Astrocyte (in vitro differentiated cells and primary cell): ENCODE measurements at places on chromosomes 7 and 10. TPM values are rescaled to one million over a fixed set of nuclear protein-coding genes. Genes with fewer than 3 reads are reported as not detected.
A peak's percentile ranks its signal among the peaks of the same experiment; 100 is the strongest.

GRCh38 chr7:84256571-84256971, 62.0 kb upstream of the SEMA3A start:
- no peak overlapping the region for H3K27ac ChIP-seq
- no peaks in the 10 kb centered on the region for H3K27me3 ChIP-seq
- no peak overlapping the region for H3K4me3 ChIP-seq
- H3K4me1 ChIP-seq = peaks cover 7% of the 10 kb centered on the region
- no peaks in the 10 kb centered on the region for H3K36me3 ChIP-seq
- no peak for DNase-seq

DNA sequence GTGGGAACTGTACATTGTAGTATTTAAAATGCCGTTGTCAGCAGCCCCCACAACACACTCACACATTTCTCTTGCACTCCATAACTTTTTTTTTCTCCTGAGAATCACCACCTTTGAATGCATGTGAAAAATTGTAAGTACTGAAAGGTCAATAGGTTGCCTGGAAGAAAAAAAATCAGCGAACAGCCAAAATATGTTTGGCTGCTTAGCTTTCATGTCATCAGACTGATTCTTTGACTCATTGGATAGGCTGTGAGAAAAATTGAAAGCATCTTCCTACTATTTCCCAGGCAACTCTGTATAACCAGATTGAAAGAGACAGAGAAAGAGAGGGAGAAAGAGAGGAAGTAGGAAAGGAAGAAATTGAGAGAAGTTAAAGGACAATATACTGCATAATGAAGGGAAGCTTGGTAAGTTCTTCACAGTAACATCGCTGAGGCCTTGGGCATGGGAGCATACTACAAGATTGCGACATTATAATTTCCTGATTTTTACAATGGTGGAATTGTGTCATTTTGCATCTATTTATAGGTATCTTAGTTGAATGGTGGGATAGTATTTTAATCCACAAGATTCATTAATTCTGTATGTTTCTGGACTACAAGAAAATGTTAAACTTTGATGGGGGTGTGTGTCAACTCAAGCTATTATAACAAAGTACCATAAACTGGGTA, 249.3 kb upstream of the KCND2 start:
- peaks cover 6% of the 10 kb centered on the region for H3K4me1 ChIP-seq
- H3K27me3 ChIP-seq = no peaks in the 10 kb centered on the region
- peak; percentile 8 for DNase-seq
- H3K27ac ChIP-seq = no peak overlapping the region
- H3K36me3 ChIP-seq = no peaks in the 10 kb centered on the region
- no peak overlapping the region for H3K4me3 ChIP-seq

GRCh38 chr7:151249732-151250072, 1.2 kb upstream of the SMARCD3 start:
- H3K27ac ChIP-seq = peak overlapping the region; percentile 69
- peaks cover 58% of the 10 kb centered on the region for H3K4me1 ChIP-seq
- no peak overlapping the region for H3K4me3 ChIP-seq
- no peaks in the 10 kb centered on the region for H3K27me3 ChIP-seq

DNA sequence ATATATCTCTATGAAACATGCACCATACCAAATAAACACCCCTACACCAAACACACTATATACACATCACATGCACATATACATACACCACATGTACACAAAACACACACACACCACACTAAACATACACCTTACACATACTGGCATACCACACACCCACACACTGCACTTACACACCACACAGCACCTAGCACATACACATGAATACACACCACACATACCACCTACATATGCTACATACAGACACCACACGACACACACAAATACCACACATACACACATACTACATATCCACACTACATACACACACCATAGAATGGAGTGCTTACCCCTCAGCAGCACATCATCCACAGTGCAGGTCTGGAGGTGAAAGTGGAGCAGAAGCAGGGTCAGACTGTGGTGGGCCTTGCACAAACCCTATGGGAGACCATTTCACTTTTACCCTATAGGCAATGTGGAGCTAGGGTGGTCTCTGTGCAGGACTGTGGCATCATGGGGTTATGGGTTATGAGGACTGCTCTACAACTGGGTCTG, 64.6 kb downstream of the WDFY4 start:
- no peaks in the 10 kb centered on the region for H3K4me1 ChIP-seq
- no peak for DNase-seq
- no peaks in the 10 kb centered on the region for H3K36me3 ChIP-seq
- no peak overlapping the region for H3K27ac ChIP-seq

GRCh38 chr10:14025283-14026189, 305.2 kb downstream of the FRMD4A start:
- H3K36me3 ChIP-seq = no peaks in the 10 kb centered on the region
- H3K27me3 ChIP-seq = no peaks in the 10 kb centered on the region
- no peak overlapping the region for H3K27ac ChIP-seq
- H3K4me1 ChIP-seq = no peaks in the 10 kb centered on the region

DNA sequence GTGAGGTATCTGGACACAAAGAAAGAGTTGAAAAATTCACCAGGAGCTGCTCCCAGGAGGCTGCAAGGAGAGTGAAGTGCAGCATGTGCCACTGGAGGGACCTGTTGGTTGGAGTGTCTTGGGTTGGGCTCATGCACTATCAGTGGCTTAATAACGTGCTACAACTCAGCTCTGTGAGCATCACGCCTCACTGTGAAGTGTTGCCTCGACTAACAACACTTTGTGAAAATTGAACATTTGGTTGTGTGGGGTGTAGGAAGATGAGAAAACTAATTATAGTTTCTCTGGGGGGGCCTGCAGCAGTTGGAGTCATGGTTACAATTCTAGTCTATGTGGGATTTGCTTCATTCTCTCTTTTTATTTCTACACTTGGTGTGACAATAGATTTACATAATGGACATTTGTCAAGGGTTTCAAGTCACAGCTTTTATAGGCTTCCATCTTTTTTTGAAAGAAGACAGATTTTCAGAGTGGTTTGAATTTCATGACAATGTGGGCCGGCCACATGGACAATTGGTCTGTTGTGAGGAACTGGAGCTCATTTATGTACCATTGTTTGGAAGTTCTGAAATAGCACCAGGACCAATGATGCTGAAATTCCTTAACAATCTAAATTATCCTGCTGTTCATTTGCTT, 121.3 kb downstream of the RAMP3 start:
- H3K4me3 ChIP-seq = no peak overlapping the region
- H3K27me3 ChIP-seq = peaks cover 4% of the 10 kb centered on the region
- no peaks in the 10 kb centered on the region for H3K36me3 ChIP-seq
- H3K4me1 ChIP-seq = no peaks in the 10 kb centered on the region
- no peak for DNase-seq

DNA sequence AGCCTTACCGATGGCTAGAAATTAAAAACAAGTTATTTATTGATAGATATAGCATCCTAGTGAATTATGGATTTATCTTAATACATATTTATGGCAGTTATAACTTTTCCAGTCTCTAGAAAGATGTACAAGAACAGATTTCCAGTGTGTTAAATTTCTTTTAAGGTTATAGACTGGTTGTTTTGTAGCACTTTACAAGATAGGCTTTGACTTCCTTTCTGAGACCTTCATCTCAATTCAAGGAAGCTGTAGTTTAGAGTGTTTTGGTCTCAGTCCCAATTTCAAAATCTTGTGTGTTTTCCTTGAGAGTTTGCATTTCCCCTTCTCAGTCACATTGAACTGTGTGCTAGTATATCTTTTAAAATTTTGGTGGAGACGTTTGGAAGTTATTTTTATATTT, 30.1 kb downstream of the PLEKHA1 start:
- H3K4me1 ChIP-seq = no peaks in the 10 kb centered on the region
- DNase-seq = no peak
- no peak overlapping the region for H3K27ac ChIP-seq
- no peaks in the 10 kb centered on the region for H3K27me3 ChIP-seq
- peaks cover 6% of the 10 kb centered on the region for H3K36me3 ChIP-seq

- peak overlapping the region; percentile 78 for H3K27ac ChIP-seq
- no peak overlapping the region for H3K4me3 ChIP-seq
- peaks cover 24% of the 10 kb centered on the region for H3K4me1 ChIP-seq
Measured at GRCh38 chr10:24343686-24344085, 134.7 kb downstream of the KIAA1217 start.

DNA sequence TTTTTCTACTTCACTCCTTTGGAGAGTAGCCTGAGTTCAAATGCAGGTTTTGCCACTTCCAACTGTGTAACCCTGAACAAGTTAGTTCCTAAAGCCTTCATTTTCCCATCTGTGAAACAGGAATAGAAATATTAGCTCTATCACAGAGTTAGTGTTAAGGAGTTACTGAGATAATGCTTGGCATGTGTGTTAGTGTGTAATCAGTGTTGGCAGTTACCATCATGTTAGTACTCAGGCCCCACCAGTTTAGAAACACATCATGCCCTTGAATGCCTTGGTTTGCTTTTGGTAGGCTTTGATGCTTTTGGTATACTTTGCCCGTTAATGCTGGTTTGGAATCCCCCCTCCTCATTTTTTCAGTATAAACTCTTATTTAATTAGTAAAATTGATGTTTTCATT, 119.7 kb downstream of the WNT2 start:
- no peak for DNase-seq
- no peaks in the 10 kb centered on the region for H3K27me3 ChIP-seq
- peaks cover 3% of the 10 kb centered on the region for H3K36me3 ChIP-seq
- no peak overlapping the region for H3K4me3 ChIP-seq
- no peaks in the 10 kb centered on the region for H3K4me1 ChIP-seq
- no peak overlapping the region for H3K27ac ChIP-seq

GRCh38 chr7:106248600-106248999, 36.2 kb downstream of the NAMPT start:
- DNase-seq = no peak
- H3K27me3 ChIP-seq = no peaks in the 10 kb centered on the region
- peaks cover 8% of the 10 kb centered on the region for H3K36me3 ChIP-seq
- H3K4me3 ChIP-seq = no peak overlapping the region

GRCh38 chr10:7734821-7735220, 31.7 kb downstream of the ITIH2 start:
- no peaks in the 10 kb centered on the region for H3K36me3 ChIP-seq
- peaks cover 2% of the 10 kb centered on the region for H3K27me3 ChIP-seq
- H3K27ac ChIP-seq = no peak overlapping the region
- H3K4me3 ChIP-seq = no peak overlapping the region

DNA sequence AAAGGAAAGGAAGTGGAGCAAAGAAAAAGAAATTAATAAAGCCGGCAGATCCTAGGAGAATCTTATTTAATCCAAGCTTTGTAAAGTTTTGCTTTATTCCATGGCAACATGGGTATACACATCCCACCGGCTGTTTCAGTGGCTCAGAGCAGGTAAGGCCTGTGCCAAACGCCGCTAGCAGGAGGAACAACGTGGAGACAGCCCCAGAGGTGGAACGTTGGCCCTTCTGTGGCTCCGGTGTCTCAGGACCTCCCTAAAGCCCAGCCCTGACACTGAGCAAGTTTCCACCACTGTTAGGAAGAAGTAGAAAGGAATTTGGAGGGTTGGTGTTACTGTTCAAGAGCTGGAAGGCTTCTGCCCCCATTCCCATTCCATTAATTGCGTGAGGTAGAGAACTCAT, 52.0 kb downstream of the EGFR start:
- H3K36me3 ChIP-seq = peaks cover 2% of the 10 kb centered on the region
- DNase-seq = no peak
- H3K27me3 ChIP-seq = no peaks in the 10 kb centered on the region
- peaks cover 46% of the 10 kb centered on the region for H3K4me1 ChIP-seq
- H3K27ac ChIP-seq = peak overlapping the region; percentile 25

- peak overlapping the region; percentile 77 for H3K27ac ChIP-seq
- H3K36me3 ChIP-seq = no peaks in the 10 kb centered on the region
- peaks cover 6% of the 10 kb centered on the region for H3K4me1 ChIP-seq
Measured at GRCh38 chr7:27097686-27098577, 2.1 kb upstream of the HOXA1 start.

DNA sequence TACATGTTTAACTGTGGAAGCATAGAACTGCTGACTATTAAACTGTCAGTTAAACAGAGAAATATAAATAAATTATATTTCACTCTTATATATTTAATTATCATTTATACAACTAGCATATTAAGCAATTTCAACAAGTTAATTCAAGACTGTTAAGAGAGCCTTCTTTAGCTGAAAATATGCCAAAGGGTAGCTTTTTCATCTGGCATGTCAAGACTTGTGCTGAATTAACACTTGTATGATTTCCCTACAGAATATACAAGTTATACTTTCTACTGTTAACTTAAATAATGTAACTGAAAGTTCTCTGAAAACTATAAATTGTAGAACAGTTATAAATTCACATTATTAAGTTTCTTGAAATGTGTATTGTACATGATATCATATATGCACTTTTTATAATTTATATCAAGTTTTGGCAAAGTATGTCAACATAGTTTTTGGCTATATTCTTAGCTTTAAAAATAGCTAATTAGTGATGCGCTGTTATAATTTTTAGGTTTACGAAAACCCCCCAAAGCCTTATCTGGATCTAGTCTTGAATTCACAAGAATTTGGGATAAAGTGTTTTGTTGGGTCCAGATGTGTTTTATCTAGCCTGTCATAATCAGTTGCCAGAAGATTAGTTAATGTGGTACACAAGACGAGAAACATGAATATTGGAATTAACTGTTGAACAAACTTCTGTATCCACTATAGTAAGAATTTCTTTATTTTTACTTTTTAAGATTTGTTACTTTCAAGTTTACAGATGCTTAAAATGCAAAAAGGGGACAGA, 231.1 kb upstream of the FOXP2 start:
- no peaks in the 10 kb centered on the region for H3K27me3 ChIP-seq
- DNase-seq = no peak
- H3K36me3 ChIP-seq = no peaks in the 10 kb centered on the region
- H3K27ac ChIP-seq = no peak overlapping the region

DNA sequence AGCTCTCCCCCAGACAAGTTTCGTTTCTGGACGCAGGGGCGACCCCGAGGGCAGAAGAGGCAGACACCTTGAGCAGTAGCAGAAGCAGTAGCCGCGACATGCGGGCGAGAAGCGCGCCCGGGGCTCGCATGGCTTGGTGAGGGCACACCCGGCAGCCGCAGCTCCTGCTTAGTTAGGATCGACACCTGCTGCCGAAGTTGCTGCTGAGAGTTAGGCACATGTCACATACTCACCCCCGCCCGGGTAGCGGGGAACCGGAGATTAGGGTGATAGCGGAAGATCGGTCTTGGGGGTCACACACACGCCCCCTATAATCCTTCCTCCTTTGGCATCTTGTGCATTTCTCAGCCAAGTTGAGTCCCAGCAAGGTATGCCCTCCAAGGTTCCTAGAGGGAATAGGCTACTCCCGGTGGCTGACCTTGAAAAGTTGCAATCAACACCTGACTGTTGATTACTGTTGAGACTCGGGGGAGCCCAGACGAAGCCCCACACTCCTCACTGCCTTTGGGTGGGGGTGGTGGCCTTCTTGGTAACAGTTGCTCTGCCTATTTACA, 668 bp downstream of the GPR37 start:
- H3K27me3 ChIP-seq = peaks cover 19% of the 10 kb centered on the region
- no peak overlapping the region for H3K27ac ChIP-seq
- no peaks in the 10 kb centered on the region for H3K36me3 ChIP-seq
- no peak for DNase-seq
- peaks cover 8% of the 10 kb centered on the region for H3K4me1 ChIP-seq

GRCh38 chr7:142445019-142445686, 187.3 kb upstream of the PRSS58 start:
- H3K27ac ChIP-seq = no peak overlapping the region
- no peak for DNase-seq
- peaks cover 16% of the 10 kb centered on the region for H3K4me1 ChIP-seq
- H3K27me3 ChIP-seq = no peaks in the 10 kb centered on the region
- no peak overlapping the region for H3K4me3 ChIP-seq

The CPN1 gene
- not detected in 2 replicates for total RNA-seq

The UTF1 gene
- 0.18 TPM in 1 of 2 replicates, not detected in the other for total RNA-seq

The EXOC4 gene
- 47.1 and 57.5 TPM in 2 replicates for total RNA-seq

The WDR11 gene
- total RNA-seq = 54.5 and 55.8 TPM in 2 replicates

The FLNC gene
- 308 and 364 TPM in 2 replicates for total RNA-seq

The DNAJC12 gene
- total RNA-seq = 1.7 and 2.1 TPM in 2 replicates

The INSIG1 gene
- total RNA-seq = 37.7 and 55.7 TPM in 2 replicates

The MEIG1 gene
- total RNA-seq = 0.43 and 0.53 TPM in 2 replicates

The ZPBP gene
- total RNA-seq = not detected in 2 replicates
